ENCODE measurements at places on chromosomes 7 and 10. TPM values are rescaled to one million over a fixed set of nuclear protein-coding genes. Genes with fewer than 3 reads are reported as not detected.

LRRD1 gene
- 0.31 TPM for total RNA-seq

DNA sequence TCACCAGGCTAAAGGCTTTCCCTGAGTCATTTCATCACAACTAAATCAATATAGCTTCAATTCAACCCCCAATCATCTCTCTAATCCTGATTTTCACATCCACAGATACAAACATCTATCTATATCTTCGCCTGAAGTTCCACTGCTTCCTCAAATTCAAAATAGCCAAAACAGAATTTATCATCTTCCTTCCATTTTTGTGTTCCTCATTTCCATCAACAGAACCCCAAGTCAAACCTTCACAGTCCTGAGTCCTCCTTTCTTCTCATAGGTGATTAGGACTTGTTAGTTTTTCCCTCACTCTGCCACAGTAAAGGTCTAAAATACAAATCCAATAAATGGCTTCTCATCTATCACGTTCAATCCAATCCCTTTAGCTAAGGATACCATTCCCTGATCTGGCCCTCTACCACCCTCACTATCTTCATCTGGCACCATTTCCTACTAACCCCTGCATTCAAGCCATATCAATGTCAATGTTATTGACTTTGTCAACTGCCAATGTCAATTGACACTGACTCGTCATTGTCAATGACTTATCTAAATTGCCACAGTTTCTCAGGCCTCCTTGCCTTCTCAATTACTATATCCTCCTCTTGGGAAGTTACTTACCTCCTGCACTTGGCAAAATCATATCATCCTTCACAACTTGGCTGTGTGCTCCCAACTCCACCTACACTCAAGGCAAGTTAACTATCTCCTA, 2.6 kb downstream of the HYCC1 start:
- DNase-seq = no peak

DNA sequence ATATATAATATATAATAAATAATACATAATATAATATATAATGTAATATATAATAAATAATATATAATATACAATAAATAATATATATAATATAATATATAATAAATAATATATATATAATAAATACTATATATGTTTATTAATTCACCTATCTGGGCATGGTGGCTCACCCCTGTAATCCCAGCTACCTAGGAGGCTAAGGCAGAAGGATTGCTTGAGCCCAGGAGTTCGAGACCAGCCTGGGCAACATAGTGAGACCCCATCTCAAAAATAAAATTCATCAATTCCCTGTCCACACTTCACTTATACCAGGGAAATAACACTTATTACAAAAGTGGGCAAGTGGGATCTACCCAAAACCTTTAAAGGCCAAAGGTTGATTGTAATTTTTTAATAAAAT, 281.1 kb downstream of the PRPF18 start:
- DNase-seq = no peak

DNA sequence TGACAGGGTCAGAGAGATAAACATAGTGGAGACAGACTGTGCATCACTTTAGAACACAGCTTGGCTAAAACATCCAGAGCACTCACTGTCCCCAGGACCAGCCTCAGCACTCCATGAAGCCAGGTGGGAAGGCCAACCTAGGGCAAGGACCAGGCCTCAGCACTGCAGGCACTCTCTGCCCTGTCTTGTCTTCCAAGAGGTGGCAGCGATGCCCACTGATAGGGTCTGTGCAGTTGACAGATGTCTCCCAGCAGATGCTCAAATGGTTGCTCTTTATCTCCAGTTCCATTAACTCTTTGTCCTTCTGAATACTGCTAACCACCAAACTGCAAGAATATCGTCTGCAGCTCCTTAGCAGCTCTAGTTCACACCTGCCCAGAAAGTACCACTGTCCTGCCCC, 9.1 kb downstream of the DDX56 start:
- DNase-seq = no peak

RNF32 gene
- total RNA-seq = 0.75 TPM

PRR15 gene
- 0.04 TPM for total RNA-seq

- no peak for DNase-seq
These were observed 35.5 kb upstream of the KCNMA1 start for GRCh38 chr10:77673101-77673500.

GRCh38 chr10:116241085-116241484, 31.9 kb downstream of the GFRA1 start:
- DNase-seq = peak; percentile 91

FXYD4 gene
- 0.44 TPM for total RNA-seq

C10orf120 gene
- total RNA-seq = not detected

GRCh38 chr7:22386206-22386858, 29.4 kb upstream of the RAPGEF5 start:
- DNase-seq = no peak

DNA sequence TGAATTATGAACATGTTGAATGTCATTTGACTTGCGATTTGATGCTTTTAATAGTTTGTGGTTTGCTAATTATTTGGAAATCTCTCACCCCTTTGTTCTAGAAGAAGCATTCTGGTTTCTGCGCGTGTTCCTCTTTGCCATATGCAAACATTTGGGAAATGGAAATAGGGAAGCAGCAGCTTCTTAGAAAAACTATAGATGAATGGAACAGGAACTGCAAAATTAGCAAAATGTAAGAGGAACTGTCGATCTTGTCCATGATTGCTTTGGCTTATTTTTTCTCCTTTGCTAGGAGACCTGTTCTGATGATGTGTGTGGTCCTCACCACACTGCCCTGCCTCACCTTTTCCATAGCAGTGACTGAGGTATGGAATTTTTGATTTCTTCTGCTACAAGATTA, 19.0 kb downstream of the TMEM236 start:
- peak; percentile 61 for DNase-seq

GRCh38 chr7:53238021-53238605, 202.7 kb downstream of the POM121L12 start:
- DNase-seq = no peak

LRRC18 gene
- total RNA-seq = 0.18 TPM

DNA sequence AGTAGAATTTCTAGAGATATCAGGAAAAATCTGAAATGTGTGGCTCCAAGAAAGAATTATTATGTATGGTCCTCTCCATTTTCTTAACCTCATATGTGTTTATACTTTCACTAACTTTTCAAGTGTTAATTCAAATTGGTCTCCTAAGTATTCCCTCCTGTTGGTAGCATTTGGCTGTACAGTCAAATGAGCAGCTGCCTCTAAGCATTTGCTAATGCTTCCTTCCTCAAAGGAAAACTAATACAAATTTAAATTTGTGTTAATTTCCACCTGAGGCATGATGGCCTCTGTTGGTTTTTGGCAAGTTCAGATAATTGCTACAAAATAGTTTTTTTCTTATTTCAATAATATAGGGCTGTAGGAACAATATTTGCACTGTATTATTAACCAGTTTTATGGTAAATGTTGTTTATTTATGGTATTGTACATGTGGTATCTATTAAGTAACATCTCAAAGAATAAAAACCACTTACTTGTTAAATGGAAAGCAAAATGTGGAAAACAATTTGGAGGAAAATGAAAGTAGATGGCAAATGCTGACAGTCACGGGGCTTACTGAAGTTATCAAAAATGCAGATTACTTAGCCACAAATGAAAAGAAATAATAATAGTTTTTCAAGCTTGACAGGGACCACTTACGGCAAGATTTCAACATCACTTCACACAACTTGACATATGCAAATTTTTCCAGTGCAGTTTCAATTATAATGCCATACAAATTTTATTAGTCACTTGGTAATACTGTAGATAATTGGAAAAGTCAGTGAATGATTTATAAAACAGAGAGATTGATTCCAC, 299.3 kb upstream of the MEOX2 start:
- DNase-seq = no peak

DNA sequence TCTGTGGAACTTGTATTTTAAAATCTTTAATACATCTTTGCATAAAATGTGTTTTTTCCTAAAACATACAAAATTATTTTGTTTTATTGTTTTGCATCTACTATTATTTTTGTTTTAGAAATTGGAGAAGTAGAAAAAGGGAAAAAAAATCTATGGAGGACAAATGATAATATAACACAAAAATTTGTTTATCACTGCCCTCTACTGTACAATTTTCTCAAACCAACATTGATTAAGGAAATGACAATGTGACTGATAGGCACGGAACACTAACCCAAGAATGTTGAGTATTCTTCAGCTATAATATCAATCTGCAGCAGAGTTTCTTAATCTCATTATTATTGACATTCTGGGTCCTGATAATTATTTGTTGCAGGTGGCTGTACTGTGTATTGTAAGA, 9.5 kb upstream of the ING3 start:
- DNase-seq = peak; percentile 20

TCF7L2 gene
- 14.9 TPM for total RNA-seq

DNA sequence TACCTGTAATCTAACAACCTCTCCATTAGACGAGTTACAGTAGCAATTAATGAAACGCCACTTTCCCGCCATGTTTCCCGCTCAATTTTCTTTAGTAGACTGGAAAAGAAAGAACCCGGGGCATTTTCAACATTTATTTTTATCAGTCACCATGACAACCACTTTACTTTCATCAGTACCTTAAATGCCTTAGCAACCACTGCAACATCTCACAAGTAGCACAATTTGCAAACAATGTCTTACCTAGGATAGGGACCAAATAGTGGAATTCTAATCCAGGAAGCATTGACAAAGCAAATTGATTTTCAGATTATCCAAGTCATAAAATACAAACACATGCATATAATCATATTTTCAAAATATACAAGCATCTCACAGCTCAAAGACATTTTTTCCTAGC, 221.6 kb upstream of the IMMP2L start:
- no peak for DNase-seq

DNA sequence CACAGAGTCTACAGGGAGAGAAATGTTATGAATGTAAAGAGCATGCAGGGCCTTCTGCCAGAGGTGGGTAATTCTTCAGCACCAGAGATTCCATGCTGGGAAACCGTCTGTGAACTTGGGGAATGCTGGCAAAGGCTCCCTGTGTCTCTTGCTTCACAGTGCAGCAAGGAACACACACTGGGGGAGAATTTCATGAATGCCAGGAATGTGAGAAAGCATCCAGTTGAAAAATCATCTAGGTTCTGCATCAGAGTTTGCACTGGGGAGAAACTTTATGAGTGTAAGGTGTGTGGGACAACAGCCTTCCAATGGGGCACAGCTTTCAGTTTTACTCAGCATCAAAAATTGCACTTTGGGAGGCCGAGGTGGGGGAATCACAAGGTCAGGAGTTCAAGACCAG, 224.3 kb upstream of the IGFBP3 start:
- DNase-seq = peak; percentile 78

DNA sequence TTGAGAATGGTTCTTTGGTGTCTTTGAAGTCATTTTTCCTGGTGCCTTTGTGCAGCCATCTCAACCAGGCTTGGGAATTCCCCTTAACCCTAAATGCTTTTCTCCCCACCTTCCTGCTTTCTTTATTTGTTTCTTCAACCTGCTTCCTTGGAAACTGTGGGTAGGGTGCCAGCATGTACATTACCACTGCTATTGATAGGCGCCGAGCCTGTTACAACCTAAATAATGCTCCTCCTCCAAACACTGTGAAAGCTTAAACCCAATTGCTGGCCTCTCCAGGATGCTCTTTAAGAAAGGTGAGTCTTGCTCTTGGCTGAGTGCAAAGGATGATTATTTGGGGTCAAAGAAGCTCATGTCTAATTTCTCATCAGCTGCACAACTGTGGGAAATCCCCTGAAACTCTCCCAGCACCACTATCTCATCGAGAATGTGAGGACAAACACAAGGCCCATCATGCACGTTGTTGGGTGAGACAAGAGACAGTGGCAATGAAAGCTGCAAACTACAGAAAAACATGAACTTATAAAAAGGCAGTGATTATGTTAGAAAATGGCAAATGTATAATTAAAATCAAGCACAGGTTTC, 285.5 kb upstream of the IGFBP3 start:
- no peak for DNase-seq

GRCh38 chr10:29628912-29629526, 5.8 kb downstream of the SVIL start:
- DNase-seq = no peak

GRCh38 chr7:1348096-1348822, 111.0 kb downstream of the MICALL2 start:
- no peak for DNase-seq

- no peak for DNase-seq
These were observed 12.1 kb downstream of the GIMAP6 start for GRCh38 chr7:150620061-150620460.

DNA sequence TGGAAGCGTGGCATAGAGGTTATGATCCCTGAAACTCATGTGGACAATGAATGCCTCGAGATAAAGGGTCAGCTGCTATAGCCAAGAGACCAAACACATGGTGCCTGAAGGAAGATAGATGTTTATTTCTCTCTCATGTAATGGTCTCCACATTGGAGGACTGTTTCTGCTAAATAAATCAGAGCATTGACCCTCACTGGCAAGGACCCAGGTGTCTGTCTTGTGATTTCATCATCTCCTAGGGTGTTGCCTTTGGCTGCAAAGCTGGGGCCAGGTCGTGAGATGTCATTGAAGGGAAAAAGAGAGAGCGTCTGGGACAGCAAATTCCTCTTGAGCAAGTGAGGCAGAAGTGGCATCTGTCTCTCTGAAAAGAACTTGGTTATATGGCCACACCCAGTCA, 64.6 kb downstream of the JCAD start:
- DNase-seq = no peak

GRCh38 chr10:53886325-53887300, 914.4 kb downstream of the PCDH15 start:
- no peak for DNase-seq

HMX2 gene
- not detected for total RNA-seq

DNA sequence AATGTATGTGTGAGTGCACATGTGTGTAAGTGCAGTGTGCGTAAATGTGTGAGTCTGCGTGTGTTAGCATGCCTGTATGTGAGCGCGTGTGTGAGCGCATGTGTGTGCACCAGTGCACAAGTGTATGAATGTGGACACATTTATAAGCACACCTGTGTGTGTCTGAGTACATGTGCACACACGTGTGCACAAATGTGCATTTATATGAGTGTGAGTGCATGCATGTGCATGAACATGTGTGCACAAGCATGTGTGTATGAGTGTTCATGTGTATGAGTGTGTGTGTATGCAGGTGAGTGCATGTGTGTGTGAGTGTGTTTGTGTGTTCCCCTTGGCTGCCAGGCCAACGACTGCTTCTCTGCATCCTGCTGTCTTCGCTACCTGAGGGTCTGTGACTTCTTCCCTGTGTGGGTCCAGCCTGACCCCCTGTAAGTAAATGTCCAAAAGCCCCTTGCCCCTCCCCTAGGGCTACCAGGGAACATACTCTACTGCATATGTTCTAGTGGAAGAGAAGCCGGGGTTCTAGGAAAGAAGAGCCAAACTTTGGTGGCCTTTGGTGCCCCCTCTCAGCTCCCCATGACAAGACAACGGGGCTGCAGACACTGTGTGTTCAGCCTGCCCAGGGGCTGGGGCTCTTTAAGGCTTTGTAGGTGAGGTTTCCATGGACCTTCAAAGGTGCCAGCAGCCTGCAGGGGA, 17.0 kb downstream of the GOLGA7B start:
- DNase-seq = no peak

GRCh38 chr10:29920408-29921070, 138.8 kb downstream of the JCAD start:
- no peak for DNase-seq

- peak; percentile 73 for DNase-seq
These were observed 842 bp downstream of the ZNF22 start for GRCh38 chr10:45001381-45002148.

All from muscle of leg (tissue), 16 donors.